Activated T-helper 1 cell treated with anti-CD3 and anti-CD28 coated beads, Interleukin-2, amount 50 U/mL, for 16 hours (primary cell): ENCODE measurements at places on chromosomes 5 and 9.

- DNase-seq: no peak
Observed at GRCh38 chr5:108862211-108862610, 114.5 kb downstream of the FER start.

DNA sequence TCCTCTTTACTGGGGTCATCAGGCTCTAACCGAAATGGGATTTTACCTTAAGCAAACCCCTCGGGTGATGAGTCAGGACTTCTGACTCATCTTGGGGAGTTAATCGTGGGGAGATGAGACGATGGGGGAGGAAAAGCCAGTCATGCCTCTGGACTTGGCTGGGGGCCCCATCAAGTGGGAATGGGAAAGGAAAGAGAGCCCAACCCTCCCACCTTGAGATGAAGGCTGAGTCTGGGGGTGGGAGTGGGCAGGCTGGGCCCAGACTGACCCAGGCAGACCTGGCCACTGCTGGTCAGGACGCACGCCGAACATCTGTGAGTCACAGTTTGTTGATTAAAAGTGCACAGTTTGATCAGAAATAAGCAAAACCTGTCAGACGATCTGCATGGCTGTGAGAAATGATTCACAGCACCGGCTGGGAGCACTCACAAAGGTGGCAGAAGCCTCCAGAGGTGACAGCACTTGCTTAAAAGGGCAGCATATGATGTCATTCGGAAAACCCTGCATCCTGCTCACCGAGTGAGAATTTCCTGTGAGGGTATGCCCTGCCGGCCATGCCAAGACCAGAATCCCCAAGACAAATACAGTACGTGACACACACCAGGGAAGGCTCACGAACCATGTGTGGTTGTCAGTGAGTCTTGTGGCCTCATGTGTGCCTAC is 50.0 kb upstream of the SLC25A51 start:
- DNase-seq: no peak

DNA sequence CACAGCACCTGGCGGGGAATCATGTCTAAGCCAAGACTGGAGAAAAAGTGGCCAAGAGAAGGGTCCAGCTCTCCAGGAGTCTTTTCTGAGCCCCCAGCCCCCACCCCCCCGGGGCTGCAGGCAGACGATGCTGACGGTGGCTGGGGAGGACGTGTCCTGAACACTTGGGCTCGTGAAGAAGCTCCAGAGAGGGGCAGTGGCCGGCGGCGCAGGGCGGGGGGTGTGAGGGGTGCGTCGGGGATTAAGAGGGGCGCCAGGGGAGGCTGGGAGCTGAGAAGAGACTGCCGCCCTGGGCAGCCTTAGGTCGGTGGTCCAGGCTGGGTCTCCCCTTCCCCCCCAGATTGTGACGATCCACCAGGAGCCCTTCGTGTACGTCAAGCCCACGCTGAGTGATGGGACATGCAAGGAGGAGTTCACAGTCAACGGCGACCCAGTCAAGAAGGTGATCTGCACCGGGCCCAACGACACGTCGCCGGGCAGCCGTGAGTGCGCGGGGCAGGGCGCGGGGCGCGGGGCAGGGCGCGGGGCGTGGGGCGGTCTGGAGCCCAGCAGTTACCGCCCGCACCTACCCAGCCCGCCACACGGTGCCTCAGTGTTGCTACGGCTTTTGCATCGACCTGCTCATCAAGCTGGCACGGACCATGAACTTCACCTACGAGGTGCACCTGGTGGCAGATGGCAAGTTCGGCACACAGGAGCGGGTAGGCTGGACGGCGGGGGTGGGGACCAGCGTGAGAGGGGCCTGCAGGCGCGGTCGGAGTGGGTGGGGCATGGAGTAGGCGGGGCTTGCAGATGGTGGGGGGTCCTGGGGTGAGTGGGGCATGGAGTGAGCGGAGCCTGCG is 8.9 kb downstream of the LRRC26 start:
- no peak for DNase-seq

DNA sequence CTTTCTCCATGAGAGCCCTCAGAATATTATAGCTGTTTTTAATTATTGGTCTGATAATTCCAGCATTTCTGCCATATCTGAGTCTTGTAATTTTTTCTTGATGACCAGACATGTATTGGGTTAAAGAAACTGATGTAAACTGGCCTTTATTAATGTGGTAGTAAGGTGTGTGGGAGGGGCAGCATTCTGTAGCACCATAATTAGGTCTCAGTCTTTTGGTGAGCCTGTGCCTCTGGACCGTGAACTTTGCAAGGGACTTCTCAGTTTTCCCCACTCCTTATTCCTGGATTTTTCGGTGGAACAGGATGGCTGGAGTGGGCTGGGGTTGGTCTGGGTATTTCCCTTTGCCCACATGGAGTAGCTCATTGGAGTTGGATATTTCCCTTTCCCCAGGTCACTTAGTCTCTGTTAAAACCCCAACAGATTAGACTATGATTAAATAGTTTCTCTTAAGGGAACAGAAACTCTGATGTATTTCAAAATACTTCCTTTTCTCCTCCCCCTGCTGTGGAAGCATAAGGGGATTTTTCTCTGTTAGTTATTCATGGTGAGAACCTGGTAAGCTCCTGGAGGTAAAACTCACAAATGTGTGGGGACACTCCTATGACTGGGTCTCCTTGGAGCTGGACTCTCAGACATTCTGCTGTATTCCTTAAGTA is 52.4 kb downstream of the FSD1L start:
- DNase-seq: no peak

GRCh38 chr9:113592876-113593575 is 129.5 kb downstream of the RGS3 start:
- no peak for DNase-seq

- DNase-seq: no peak
Observed at GRCh38 chr9:123063177-123063598, 29.7 kb downstream of the GPR21 start.

- DNase-seq: no peak
Observed at GRCh38 chr9:127525401-127526188, 74.3 kb downstream of the LRSAM1 start.
